ENCODE measurements at places on chromosomes 6 and 20. TPM values are rescaled to one million over a fixed set of nuclear protein-coding genes. Genes with fewer than 3 reads are reported as not detected.

- no peak for DNase-seq
These were observed 60.2 kb upstream of the TMEM244 start for GRCh38 chr6:129921169-129921817.

- DNase-seq = no peak
These were observed 59.8 kb downstream of the FAM50B start for GRCh38 chr6:3908961-3909360.

DNA sequence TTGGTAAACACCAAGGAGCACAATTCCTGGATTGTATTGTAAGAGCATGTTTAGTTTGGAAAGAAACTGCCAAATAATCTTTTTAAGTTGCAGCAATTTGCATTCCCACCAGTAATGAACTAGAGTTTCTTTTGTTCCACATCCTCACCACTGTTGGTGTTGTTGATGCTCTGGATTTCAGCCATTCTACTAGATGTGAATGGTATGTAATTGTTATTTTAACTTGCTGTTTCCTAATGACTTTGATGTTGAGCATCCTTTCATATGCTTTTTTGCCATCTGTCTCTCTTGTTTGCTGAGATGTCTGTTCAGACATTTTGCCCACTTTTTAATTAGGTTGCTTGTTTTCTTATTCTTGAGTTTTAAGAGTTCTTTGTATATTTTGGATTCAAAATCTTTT is 1654.1 kb downstream of the GRIK2 start:
- DNase-seq = no peak

- DNase-seq = no peak
These were observed 16.0 kb downstream of the C6orf58 start for GRCh38 chr6:127592964-127593363.

DNA sequence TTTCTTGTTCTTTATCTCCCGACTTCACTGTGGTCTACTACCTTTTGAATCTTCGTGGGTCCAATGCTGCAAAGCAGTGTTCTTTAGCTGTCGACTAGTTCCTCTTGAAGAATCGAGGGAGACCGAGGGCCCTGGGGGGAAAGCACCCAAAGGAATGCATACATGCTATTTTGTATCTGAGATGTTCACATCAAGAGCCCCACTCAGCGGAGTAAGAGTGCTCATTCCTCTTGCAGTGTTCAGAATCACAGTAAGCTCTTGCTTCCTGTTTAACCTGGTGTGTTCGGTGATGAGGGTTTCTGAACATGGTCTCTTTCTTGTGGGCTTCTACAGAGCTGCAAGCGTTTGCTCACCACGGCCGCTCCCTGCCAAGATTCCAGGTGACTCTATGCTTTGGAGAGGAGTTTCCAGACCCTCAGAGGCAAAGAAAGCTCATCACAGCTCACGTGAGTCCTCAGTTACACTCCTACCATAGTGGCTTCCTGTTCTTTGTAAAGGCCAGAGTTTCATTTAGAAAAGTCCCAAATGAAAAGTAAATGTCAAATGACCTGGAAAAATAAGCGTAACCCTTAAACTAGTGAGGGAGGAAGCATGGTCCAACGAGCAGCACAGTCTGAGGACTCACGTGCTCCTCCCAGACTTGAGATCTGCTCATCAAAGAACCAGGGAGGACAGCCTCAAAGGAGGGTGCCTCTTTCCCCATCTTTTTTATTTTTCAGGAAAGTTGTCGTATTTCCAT is 13.3 kb downstream of the IRF4 start:
- no peak for DNase-seq

GRCh38 chr20:43167615-43168014 is 22.1 kb downstream of the PTPRT start:
- DNase-seq = no peak

Gene KCNS1
- 5.5 TPM for total RNA-seq

Gene FAM229B
- total RNA-seq = 3.9 TPM

Gene AKAP7
- total RNA-seq = 3.8 TPM
